ENCODE measurements at places on chromosomes 12 and 14. TPM values are rescaled to one million over a fixed set of nuclear protein-coding genes. Genes with fewer than 3 reads are reported as not detected.
A peak's percentile ranks its signal among the peaks of the same experiment; 100 is the strongest.

DNA sequence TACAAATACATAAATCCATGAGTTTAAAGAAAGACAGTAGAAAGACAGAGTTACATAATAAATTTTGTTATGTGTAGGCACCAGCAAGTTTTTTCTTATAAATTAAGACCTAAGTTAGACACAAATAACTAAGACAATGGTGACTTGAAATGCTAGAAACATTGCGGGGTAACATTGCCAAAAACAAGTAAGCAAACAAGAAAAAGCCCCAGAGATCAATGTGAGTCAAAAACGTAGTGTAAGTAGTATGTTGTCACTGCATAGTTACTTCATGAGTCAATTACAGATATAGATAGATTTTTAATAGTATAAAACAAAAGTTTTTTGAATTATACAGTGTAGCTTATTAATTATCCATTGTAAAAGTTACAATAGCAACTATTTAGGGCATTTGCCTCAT lies 83.4 kb downstream of the CNTN1 start:
- no peak for ATAC-seq

DNA sequence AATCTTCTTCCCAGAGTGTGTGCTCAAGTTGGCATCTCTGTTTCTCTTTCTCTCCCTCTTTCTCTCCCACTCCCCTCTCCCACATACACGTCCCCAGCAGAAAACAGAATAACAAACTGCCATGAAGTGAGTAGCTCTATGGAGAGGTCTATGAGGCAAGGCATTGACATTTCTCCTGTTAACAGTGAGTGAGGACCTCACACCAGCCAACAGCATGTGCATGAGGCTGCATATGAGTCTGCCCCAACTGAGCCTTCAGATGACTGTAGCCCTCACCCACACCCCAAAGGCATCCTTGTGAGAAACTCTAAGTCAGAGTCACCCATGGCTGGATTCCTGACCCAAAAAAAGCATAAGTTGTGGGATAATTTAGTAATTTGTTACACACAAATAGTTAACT lies 50.4 kb downstream of the MAGOHB start:
- ATAC-seq, result peak; percentile 19

Gene ERP27
- total RNA-seq, result 0.54 TPM

GRCh38 chr12:14394317-14395073 lies 29.0 kb downstream of the ATF7IP start:
- peak; percentile 79 for ATAC-seq

Gene NEUROD4
- not detected for total RNA-seq

Gene MYL2
- not detected for total RNA-seq

DNA sequence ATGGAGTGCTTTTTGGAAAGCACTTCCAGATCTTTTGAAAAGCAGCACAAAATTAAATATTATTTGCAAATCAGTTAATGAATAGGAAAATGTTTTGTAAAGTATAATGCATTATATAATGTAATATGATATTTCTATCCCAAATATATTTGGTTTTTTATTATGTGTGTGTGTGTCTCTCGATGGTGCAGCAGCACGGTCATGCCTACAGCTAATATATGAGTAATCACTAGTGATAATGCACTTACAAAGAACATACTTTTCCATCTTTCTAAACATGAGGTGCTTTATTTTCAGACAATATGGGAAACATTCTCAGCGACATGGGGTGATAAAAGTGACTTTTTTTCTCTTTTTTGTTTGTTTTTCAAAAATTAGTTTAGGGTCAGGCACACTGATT lies 1.3 kb upstream of the EEA1 start:
- ATAC-seq, result no peak

DNA sequence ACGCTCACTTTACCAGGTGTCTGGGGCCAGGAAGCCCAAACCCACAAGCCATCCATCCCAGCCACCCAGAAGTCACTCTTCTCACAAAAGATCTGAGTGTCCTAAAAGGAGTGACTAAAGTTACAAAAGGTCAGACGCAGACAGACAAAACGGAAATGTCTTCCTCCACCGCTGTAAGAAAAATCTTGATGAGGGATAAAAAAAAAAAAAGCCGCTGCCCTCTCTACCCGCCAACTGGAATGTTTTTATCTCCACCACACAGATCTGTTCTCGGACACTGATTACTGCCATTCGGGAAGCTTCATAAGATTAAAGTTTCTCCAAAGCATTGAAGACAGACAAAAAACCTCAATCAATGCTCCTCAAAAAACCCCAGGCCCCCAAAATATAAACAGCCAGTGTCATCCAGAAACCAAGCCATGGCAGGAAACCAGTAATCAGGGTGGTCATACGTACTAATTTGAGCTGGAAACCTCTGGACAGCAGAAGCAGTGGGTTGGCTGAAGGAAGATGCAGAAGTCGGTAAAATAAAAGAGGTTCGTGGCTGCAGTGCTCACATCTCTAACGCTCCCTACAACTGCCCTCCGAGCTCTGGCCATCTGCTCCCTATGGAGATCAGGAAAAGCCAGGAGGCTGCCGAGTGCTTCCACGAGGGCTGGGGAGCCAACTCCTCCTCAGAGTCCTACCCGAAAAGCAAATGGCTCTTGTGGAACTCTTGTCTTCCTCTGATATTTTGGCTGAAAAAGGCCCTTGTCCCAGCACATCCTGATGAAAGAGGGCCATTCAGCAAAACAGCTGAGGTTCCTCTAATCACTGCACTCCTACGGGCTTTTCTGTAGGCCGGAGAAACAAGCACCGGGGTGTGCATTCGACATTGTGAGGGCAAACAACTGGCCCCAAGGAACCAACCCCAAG lies 30.3 kb downstream of the SSH1 start:
- peak; percentile 26 for ATAC-seq

Gene LRIG3
- total RNA-seq, result 64.6 TPM

- ATAC-seq, result no peak
Observed at GRCh38 chr12:18629916-18630315, 107.9 kb downstream of the PLCZ1 start.

DNA sequence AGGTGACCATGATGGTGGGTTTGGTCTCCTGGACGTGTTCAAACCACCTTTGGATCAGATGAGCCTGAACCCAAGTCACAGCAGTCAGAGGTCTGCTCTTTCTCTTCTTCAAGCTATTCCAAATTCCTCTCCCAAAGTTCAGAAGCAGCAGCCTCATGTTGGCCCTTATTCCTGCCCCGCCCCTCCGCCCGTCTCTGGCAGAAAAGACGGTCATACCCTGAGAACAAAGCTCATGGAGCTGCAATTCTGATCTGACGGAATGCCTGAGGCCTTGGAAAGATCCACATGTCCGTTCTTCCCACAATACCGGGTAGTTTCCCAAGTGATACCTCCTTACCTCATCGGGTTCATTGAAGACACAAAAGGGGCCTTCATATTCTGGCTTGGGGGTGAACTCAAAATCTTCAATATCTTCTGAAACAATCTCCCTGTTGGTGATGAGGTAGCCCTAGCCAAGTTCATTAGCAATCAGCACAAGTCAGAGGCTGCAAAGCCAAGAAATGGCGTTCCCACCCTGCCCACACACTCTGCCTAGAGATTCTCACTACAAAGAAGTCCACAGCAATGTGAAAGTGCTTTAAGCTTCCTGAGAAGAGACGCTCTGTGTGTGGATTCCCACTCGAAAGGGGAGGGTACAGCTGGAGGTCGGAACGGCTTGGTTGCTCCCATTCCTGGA lies 11.2 kb downstream of the POLE start:
- ATAC-seq, result no peak

DNA sequence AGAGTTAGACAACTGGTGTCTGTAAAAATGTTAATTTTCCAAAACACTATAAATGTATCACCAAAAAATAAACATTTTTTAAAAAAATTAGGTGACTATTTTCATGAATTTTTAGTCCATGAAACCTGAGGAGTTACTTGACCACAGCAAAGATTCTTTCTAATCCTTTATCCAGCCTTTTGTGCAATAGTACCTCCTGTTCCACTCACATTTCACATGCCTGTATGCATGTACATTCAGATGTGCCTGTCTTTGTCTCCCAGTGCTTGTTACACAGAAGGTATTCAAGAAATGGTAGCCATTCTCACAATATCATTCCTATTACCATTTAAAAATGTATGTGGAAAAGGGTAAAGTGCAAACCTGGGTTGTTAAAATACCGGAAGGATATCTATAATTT lies 857.0 kb downstream of the DIO2 start:
- ATAC-seq, result no peak

DNA sequence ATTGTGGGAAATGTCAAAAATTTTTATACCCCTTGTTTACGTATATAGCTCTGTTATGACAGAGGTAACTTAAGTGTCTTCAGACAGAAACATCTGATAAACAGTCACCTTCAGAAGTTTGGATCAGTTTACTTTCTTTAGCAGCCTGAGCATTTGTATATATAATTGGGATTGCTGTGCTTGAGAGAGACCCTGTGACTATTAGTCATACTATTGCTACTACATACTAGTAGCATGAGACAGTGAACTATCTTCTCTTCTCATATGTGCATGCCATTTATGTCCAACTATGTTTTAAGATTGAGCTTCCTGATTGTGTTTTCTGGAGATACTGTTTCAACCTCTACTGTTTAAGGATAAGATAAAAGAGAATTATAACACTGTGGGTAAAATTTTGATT lies 101.5 kb downstream of the PDE6H start:
- no peak for ATAC-seq

- ATAC-seq, result peak; percentile 82
Observed at GRCh38 chr14:24366721-24367513, 1.1 kb upstream of the NFATC4 start.

DNA sequence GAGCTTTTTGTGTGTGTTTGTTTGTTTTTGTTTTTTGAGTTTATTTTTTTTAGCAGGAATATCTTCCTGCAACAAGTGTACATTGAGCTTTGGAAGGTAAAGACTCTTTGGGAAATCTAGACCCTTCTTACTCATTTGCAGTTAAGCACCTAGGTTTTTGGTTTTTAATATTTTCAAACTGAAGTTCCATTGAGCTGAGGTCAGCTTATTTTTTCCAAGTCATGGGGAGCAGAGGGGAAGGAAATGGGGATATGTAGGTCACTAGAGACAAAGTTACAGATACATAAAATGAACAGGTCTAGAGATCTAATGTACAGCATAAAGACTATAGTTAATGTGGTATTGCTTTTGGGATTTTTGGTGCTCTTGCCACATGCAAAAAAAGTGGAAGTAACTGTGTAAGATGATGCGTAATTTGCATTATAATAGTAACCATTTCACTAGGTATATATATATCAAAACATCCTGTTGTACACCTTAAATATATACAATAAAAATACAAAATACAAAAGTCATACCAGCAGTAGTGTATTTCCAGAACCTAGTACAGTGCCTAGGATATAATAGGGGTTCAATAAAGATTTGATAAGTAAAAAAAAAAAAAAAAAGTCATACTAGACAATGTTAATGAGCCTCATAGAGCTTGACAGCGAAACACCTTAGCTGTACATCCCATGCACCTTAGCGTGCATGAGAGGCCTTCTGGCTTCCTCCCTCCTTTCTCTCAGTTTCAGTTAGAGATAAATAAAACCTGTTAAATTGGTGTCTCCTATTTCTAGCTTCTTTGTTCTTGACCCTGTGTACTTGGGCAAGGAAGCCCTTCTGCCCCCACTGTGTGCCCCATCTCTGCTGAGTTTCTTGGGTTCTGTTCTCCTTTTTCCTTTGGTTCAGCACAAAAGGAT lies 22.7 kb downstream of the CGRRF1 start:
- ATAC-seq, result no peak

GRCh38 chr12:71155225-71155624 lies 2.6 kb downstream of the TSPAN8 start:
- ATAC-seq, result no peak

GRCh38 chr12:66693901-66694513 lies 15.1 kb upstream of the GRIP1 start:
- ATAC-seq, result no peak

Gene HOXC4
- total RNA-seq, result 0.69 TPM

All from gastroesophageal sphincter (tissue), 4 donors.